ENCODE measurements at places on chromosomes 7 and 10.

DNA sequence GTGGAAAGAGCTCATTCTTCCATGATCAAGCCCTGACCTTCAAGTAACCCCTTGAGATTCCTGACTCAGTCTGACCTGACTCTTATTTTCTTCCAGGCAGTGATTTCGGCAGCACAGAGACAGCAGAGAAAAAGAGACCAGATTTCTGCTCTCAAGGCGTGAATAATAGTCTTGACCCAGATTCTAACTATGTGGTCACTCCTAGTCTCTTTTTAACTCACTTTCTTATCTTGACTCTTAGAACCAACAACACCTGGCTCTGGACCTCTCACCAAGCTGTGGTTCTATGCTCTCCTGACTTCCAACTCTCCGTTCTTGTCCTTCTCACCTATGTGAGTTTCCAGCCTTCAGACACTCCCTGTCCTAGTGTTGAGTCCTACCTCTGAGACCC, 36.9 kb upstream of the KDM7A start:
- no peak for DNase-seq

- DNase-seq, result no peak
Observed at GRCh38 chr7:107386548-107387102, 83.2 kb upstream of the GPR22 start.

DNA sequence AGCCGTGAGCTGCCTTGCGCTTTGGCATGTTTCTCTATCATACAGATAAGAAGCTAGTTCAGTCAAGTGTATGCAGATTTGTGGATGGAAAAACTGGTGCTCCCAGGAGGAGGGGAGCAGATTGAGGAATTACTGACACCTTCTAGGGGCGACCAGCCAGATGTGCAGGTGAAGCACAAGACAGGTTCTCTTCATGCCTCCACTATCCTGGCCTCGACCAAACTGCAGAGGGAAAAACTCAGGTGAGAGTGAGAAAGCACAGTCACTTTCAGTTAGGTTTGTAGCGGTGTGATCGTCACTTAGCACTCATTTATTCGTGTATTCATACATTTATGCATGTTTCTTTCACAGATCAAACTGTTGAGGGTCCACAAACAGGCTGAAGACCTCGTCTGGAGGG, 600 bp upstream of the DBNL start:
- no peak for DNase-seq

GRCh38 chr7:1846331-1847065, 176.4 kb downstream of the ELFN1 start:
- peak; percentile 9 for DNase-seq

DNA sequence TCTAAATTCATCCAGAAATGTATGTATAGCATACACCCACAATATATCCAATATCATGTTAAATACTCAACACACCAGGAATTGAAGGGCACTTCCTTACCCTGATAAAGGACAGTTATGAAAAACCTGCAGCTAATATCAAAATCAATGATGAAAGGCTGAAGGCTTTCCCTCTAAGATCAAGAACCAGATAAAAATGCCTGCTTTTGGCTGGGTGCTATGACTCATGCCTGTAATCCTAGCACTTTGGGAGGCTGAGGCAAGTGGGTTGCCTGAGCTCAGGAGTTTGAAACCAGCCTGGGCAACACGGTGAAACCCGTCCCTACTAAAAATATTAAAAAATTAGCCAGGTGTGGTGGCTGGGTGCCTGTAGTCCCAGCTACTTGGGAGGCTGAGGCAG, 21.6 kb upstream of the UPP1 start:
- no peak for DNase-seq

DNA sequence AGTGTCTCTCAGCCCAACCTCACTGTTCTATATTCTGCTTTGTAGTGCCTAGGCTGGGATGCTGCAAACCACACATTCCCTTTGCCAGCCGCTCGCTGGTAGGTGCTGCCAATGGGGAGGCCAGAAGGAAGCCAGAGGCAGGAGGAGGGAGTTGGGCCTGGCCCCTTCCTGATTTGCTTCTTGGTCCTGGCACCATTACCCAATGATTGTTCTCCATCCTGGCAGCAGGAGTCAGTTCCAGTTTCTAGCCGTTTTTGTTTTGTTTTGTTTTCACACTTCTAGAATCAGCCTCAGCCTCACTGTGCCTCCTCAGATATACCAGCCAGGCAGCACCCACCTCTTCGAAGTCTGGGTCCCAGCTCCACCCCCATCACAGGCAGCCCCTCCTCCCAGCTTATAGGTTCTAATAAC, 27.4 kb upstream of the LOXL4 start:
- DNase-seq, result no peak

- DNase-seq, result no peak
Observed at GRCh38 chr7:134900166-134900982, 85.9 kb upstream of the AGBL3 start.

DNA sequence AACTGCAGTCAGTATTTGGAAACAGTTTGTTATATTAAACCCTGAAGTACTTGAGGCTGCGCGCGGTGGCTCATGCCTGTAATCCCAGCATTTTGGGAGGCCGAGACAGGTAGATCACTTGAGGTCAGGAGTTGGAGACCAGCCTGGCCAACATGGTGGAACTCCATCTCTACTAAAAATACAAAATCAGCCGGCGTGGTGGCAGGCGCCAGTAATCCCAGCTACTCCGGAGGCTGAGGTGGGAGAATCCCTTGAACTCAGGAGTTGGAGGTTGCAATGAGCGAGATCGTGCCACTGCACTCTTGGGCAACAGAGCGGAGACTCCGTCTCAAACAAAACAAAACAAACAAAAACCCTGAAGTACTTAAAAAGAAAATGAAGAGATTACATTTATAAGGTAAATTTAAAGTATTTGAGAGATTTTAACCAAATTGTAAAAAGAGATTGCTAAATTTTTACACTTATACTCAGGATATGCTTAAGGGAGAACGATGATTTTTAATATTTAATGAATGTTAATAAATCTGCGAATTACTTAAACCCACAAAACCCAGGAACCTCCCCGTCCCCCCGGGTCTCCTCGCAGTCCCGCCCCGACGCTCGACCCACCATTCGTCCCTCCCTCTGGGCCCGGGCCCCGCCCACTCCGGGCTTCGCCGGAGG, 425 bp upstream of the MTG1 start:
- no peak for DNase-seq

DNA sequence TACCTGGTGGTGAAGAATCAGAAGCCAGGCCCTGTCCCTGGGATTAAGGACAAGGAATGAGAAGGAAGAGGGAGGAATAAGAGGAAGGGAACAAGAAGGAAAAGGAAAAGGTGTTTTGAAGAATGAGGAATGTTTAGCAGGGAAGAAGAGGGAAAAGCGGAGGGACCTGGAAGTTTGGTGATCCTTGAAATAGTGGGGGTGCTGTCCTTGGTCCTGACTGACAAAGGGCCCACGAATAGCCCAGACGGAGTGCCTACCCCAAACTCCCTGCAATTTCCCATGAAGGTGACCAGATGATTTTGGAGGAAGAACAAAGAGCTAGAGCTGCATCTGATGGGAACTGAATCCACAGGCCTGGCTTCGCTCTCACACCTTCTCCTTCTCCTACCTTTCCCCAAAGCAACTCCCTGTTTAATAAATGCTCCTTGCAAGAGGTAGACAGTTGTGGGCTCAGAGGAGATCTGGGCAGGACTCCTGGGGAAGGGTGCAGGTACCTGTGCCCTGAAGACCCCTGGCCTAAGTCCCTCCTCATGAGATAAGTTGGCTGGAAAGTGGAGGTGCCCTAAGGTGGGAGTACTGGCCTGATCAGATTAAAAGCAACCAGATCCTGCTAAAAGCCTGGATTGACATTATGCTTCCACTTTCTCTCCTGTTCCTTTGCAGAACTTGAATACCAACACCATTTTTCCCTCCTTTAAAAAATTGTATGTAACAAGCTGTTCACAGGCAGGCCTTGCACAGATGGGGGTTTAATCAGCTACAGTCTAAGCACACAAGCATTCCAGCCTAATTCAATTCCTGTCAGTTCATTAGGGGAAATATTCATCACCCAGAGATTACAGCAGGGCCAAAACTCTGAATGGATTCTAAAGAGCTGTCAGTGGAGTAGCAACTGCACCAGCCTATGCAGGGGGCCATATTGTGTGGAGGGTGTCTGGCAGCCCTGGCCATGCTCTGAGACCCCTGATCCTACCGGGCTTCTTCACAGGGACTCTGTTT, 19.4 kb downstream of the KAZALD1 start:
- DNase-seq, result no peak

DNA sequence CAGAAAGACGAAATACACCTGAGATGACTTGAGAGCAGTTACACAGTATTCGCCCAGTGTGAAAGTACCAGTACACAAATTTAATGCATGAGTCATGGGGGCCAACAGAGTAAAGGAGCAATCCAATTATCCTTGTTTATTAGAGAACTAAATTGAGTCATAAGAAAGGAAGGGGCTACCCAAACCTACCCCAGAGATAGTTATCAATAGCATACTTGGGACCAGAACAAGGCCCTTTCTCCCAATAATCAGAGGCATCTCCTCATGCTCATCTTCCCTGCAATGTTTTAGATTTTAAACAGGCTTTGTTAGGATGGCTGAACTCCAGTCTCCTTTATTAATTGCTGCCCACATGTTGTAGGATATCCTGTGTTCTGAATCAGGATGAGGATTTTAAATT, 239.7 kb upstream of the LRGUK start:
- no peak for DNase-seq

DNA sequence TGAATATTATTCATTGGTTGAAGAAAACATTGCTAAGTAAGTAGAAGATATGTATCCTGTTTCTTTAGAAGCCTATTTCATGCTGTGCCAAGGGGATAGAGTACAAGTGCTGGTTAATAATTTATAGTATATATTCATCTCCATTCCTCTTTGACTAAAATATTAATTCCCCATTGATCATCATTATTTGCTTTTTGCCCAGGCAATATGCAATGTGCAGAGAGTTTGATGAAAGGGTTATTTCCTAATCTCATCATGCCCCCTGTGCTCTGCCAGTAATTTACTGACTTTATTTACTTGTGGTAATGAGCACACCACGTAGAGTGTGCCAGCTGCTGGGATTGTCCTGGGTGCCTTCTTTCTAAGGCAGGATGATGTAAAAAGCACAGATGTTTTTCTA, 180.9 kb downstream of the REEP3 start:
- no peak for DNase-seq

DNA sequence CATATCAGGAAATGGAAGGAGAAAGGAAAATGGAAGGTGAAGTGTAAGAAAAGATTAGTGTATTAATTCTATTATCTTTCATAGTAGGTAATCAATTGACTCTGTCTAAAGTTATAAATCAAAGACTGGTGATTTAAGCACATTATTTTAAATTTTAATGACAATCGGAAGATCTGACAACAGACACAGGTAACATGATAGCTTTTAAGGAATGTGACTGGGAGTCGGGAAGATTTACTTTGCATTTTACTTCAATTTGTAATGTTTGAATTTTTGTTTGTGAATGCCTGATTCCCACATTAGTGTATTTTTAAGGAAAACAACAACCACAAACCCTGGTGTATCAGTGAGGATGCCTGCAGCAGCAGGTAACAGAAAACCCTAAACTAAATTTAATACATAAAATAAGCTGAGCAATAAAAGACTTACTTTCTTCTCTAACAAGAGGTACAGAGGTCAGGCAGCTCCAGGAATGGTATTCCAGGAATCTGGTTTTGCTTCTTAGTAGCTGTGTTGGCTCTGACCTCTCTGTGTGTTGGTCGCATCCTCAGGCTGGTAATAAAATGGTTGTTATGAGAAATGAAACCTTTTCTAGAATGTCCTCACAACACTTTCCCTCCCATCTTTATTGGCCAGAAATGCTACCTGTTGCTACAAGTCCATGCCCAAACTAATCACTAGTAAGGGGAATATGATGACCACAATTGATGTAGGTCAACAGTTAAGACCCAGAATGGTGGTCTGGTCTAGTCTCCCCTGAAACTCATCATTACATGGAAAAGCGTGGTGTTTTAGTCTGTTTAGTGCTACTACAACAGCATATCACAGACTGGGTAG, 12.2 kb downstream of the DNAJB9 start:
- DNase-seq, result no peak

DNA sequence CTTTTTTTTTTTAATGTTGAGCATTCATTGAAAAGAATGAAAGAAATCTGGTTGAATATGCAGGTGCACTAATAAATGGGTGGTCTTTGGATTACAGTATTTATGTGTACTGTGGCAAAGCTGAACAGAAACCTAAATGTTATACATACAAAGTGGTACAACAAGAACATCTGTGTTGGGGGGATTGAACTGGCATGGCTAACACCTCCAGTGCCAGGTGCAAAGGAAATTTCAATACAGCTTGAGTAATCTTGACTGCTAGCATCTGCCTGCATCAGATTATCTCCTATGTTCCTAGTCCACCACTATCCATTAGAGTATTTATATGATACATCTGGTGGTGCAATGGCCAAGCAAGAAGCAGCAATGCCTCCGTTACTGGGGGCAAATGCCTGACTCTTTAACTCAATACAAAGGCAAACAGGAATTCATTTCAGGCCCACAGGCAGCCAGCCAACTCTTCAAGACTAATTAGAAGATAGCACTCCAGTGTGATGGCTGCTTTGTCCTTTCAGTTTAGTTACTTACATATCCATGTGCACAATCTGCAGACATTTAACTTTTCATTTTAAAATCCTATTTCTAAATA, 220.5 kb upstream of the ETV1 start:
- DNase-seq, result no peak

Data from activated CD8-positive, alpha-beta memory T cell treated with anti-CD3 and anti-CD28 coated beads, Interleukin-2, amount 50 U/mL, for 4 hours (primary cell).